Activated CD4-positive, CD25-positive, alpha-beta regulatory T cell (primary cell): ENCODE measurements at places on chromosomes 12 and 14.

GRCh38 chr14:39762576-39763401 is 330.6 kb upstream of the FBXO33 start:
- DNase-seq, result no peak

- no peak for DNase-seq
Observed at GRCh38 chr14:64654246-64654900, 49.9 kb upstream of the PLEKHG3 start.

DNA sequence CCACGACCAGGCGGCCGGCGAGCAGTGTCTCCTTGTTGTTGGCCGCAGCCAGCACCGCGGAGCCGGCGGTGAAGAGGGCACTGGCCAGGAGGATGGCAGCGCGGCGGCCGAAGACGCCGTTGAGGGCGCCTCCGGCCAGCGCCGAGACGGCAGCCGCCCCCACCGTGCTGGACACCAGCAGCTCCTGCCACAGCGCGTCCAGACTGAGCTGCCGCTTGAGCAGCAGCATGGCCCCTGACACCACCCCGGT is 691 bp downstream of the SLC2A13 start:
- DNase-seq, result no peak

DNA sequence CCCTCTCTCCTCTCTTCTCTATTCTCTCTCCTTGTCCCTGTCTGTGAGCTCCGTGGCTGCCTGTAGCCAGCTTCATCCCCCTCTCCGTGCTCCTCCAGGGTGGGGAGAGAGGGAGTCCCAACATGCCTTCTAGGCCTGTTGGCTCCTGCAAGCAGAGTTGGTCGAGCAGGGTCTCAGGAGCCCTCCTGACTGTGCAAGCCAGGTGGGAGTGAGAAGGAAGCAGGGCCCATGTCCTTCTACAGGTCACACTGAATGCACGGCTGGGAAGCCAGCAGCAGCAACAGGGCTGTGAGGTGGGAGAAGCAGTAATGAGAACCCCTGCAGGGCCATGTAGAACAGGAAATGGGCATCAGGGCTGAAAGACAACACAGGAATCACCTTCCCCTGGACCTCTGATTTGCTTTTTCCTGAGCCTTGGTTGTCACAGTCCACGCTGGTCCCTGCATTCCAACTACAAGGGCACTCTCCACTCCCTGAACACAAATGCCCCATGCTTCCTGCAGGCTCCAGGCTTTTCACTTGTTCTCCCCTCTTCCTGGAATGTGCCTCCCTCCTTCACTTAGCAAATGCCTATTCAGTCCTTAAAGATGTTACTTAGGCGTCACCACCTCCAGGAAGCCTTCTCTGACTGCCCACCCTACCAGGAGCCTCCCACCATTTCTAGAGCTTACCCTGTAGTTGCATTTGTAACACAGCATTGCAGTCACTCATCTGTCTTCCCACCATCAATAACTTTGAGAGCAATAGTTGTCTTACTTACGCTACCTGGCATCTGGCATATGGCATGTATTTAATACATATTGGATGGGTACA is 51.2 kb downstream of the TSPAN11 start:
- no peak for DNase-seq

DNA sequence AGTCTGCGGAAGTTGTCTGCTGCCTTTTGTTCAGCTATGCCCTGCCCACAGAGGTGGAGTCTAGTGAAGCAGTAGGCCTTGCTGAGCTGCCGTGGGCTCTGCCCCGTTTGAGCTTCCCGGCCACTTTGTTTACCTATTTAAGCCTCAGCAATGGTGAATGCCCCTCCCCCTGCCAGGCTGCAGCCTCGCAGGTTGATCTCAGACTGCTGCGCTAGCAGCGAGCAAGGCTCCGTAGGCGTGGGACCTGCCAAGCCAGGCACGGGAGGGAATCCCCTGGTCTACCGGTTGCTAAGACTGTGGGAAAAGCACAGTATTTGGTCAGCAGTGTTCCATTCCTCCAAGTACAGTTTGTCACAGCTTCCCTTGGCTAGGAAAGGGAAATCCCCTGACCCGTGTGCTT is 143.6 kb downstream of the DYRK2 start:
- no peak for DNase-seq

DNA sequence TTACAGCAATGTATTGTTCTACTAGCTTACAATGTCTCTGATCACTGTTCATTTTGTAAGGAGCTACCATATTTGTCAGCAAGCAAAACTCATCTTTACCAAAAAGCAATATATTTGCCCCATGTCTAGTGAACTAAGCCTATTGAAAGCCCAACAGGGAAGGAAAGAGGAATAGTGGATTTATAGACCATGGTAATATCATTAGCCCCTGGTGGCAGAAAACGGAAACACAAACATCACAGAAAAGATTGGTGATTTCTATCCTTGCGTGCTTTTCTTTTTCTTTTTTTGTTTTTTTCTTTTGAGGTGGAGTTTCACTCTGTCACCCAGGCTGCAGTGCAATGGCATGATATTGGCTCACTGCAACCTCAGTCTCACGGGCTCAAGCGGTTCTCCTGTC is 1562.4 kb upstream of the TMEM132C start:
- DNase-seq, result no peak

- no peak for DNase-seq
Observed at GRCh38 chr14:73369428-73369827, 88.9 kb downstream of the NUMB start.

GRCh38 chr12:129069886-129070285 is 216.6 kb downstream of the GLT1D1 start:
- DNase-seq, result no peak

DNA sequence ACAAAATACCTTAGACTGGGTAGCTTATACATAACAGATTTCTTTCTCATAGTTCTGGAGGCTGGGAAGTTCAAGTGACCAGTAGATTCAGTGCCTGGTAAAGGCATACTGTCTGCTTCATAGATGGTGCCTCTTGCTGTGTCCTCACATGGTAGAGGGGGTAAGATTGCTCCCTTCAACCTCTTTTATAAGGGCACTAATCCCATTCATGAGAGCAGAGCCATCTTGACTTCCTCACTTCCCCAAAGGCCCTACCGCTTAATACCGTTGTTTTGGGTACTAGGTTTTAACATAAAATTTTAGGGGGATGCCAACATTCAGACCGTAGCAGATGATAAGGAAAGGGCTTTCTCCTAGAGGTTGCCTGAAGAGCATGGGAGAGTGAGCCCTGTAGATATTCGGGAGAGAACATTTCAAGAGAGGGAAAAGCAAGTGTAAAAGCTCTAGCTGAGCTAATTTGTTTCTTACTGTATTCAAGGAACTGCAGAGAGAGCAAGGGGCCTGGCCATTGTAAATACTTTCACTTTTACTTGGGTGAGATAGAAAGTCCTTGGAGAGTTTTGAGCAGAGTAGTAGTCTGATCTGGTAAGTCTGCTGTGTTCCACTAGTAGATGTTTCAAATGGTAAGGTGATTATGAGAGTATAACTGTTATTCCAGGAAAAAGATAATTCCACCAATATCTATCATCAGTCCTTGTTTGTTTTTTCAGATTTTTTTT is 27.3 kb downstream of the FRS2 start:
- no peak for DNase-seq

- DNase-seq, result no peak
Observed at GRCh38 chr14:34302654-34303053, 159.4 kb downstream of the SPTSSA start.

- DNase-seq, result no peak
Observed at GRCh38 chr14:32327255-32327961, 1.7 kb upstream of the AKAP6 start.

- no peak for DNase-seq
Observed at GRCh38 chr14:38080696-38081095, 127.0 kb upstream of the SSTR1 start.

DNA sequence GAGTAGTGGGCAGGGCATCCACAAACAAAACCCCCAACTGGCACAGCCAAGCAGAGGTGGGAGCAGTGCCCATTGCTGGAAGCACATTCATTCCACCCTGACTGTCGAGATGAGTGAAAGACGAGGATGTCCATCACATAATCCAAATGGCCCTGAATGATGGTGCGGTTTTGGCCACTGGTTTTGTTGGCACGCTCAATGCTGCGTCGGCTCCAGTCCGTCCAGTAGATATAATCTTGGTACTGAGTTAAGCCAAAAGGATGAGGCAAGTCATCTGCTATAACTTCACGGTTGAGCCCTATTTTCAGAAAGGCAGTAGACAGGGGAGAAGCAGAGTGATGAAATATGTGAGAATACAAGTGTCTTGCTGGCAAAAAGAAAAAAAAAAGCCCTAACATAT is 88.1 kb downstream of the BCL2L14 start:
- no peak for DNase-seq

- DNase-seq, result no peak
Observed at GRCh38 chr12:60191676-60192359, 596.0 kb downstream of the SLC16A7 start.

GRCh38 chr12:95096852-95097251 is 23.4 kb upstream of the NR2C1 start:
- DNase-seq, result no peak

- DNase-seq, result peak; percentile 56
Observed at GRCh38 chr12:93571365-93571924, 1.0 kb upstream of the SOCS2 start.

DNA sequence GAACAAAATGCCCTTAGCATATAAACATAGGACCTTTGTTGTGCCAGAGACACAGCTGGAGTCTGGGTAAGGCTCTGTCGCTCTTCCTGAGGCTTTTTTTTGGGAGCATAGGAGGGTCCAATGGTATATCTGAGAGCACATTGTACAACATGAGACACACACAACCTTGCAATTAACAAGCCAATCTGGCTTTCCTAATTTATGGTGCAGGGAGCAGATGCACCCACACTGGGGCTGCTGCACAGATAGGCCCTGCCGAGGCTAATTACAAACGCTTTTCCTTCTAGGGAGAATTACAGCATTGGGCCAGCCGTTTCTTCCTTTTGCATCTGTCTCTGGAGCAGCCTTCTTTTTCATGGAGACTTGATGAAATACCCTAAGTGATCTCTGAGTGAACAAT is 75.0 kb upstream of the OVCH1 start:
- no peak for DNase-seq
